ENCODE measurements at places on chromosomes 2 and 18.

DNA sequence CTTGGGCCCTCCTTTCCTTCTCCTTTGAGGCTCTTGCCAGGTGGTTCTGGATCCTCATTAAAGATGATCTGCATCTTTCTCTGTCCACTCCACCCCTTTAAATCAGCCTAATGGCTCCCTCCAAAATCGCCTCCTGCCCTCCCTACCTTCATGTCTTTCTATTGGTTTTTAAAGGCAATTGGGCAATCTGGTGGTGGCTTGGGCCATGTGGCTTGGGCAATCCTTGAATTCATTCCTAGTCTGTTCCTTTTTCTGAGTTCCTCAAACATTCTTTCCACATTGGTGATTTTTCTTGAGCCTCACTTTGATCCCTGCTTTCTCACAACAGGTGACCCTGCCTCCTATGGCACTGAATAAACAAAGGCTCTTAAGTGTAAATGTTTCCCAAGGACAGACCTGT, 266.2 kb upstream of the REV1 start:
- DNase-seq: no peak

DNA sequence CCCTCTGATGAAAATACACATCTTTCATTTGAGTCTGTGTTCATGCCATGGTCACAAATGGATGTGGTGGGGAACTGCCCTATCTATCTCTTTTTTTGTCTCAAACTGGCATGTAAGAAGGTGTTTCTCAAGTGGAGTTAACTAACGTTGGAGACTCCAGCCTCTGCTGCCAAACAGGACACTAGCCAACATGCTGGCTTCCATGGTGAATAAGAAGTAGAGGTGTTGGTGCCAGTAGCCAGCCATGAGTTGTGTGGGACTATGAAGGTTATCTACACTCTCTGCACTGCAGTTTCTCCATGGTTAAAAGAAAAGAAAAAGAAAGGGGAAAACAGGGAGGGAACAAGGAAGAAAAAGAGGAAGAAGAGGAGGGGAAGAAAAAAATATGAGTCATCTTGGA, 149.0 kb upstream of the TMEM200C start:
- no peak for DNase-seq

DNA sequence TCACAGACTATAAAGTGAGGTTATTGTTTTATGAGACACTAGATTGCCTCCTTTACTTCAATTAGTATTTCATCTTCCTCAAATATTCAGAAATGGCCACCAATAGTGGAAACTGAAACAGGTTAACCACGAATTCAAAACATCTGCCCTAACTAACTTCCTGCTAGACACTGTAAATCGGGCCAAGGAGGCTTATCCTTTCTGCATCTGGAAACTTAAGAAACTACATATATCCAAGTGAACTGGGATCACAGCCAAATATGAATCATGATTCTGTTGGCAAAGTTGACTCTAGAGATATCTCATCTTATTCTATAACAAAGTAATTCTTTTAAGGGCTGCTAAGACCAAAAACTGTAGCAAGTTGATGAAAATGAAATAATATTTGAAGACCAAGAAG, 136.6 kb upstream of the ZC3H15 start:
- DNase-seq: no peak

DNA sequence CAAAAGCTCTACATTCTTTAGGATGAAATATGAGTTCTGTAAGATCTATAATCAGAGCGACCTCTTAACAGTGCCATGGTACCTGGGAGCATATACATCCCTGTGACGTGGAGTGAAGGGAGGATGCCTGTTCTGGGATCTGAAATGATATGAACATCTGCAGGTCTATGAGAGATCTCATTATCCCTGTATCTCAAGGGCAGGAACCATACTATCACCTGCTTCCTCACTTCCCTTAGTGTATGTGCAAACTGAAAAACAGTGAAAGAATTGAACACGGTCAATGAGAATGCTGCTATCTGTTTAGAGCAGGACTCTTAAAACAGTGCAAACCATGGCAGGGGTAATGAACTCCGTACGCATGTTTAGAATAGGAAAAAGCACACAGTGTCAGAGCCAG, 364.0 kb downstream of the LPIN1 start:
- DNase-seq: no peak

DNA sequence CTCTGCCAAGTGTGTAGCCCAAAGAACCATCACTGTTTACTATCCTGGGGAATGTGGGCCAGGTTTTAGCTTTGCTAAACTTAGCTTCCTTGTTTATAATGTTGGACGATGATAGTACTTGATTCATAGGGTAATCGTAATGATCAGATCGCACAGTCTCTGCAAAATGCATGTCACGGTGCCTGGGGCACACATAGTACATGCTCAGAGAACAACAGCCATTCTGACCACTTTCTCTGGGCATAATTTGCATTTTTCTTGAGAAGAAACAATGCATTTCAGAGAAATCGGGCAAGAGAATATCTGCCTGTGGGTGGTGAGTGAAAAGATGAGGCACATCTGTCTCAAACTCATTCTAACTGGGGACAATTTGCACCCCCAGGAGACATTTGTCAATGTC, 16.3 kb downstream of the ACKR3 start:
- no peak for DNase-seq

DNA sequence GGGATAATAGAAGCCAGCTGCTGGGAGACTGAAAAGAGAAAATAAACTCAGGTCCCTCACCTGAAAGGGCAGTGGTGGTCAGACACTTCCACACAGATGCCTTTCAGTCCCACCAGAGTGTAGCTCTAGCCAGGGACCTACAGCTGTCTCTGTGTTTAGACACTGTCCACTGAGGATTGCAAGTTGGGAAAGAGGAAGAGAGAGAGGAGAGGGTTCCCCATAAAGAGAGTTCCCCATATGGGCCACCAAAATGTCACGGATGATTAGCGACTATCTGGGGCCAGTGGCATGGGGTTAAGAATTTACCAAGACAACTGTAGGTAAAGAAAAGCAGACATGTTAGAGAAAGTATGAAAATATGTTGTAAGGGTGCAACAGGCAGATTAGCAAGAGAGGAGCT, 36.7 kb upstream of the SKA1 start:
- no peak for DNase-seq

DNA sequence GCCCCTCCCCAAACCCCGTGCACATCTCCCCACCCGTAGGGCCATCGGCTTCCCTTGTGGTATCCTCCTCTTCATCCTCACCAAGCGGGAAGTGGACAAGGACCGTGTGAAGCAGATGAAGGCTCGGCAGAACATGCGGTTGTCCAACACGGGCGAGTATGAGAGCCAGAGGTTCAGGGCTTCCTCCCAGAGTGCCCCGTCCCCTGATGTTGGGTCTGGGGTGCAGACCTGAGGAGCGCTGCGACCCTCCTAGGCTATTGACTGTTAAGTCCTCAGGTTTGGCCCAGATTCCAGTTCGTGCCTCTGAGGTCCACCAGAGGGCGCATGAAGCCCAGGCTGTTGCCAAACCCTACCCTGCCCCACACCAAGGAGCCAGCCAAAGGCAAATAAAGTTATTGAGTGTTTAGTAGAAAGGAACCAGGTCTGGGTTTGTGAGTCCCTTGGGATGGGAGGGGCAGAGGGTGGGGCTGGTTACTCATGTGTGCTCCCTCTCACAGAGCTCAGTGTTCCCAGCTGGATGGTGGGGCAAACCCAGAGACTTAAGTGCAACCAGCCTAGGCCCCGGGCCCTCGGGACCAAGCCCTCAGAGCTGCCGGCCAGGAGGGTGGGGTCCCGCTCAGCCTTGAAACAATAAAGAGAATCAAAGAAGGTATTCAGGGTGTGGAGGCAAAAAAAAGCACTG, 2.4 kb downstream of the PNKD start:
- peak; percentile 68 for DNase-seq

- no peak for DNase-seq
Observed at GRCh38 chr2:16624436-16624780, 41.2 kb downstream of the CYRIA start.

GRCh38 chr2:150806336-150806735, 318.9 kb upstream of the RND3 start:
- no peak for DNase-seq

- DNase-seq: no peak
Observed at GRCh38 chr2:119315241-119315925, 51.3 kb downstream of the C2orf76 start.

DNA sequence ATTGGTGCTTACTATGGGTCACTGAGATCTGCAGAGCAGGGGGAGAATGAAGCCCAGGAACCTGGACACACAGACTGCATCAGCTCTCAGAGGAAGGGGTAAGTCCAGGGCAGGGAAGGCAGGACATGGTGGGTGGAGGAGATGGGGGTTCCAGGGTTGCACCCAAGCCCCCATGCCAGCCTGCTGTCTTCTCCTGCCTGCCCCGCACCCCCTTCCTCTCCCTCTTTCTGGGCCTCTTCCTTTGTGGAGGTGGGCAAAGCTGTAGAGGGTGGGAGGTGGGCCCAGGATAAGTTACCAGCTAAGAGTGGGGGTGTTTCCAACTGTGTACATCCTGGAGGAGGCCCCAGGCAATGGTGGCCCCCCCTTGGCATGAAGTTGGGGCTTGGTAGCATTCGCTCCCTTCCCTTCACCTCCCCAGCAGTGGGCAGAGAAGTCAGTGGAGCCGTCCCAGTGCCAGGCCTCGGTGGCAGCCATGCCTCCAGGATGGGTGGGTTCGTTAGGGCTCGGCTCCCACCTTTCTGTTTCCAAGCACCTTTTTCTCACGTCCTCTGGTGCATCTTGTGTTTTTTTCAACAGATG, 132.2 kb downstream of the CLIP4 start:
- DNase-seq: no peak

DNA sequence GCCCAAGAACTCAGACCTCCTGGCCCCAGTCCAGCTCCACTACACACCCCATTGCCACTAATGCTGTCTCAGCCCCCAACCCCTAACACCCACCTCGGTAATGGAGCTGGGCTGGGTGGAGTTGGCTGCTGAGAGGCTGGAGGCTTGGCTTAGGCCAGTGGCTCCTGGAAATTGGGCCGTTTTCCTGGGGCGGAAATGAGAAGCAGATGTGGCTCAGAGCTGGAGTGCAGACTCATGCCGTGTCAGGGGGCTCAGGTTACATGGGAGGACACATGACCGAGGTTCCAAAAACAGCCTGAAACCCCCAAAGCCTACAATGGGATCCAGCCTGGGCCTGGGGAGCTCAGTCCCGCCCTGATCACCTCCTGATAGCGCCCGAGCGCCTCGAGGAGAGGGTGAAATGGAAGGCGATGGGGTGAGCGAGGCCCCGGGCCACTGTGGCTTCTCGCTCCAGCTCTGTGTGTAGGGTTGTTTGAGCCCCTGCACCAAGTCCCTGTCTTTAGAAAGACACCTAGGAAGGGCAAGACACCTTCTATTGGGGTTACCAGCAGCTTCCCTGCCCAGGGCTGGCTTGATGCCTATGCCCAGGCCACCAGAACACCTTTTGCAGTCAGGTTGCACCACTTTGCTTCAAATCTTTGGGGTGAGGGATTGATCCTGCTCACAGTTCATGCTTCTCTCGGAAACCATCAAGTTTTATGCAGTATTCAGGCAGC, 175.7 kb upstream of the HAAO start:
- no peak for DNase-seq

GRCh38 chr18:41545091-41545888, 409.7 kb upstream of the PIK3C3 start:
- no peak for DNase-seq

- DNase-seq: no peak
Observed at GRCh38 chr2:60481257-60481656, 72.2 kb downstream of the BCL11A start.

- no peak for DNase-seq
Observed at GRCh38 chr2:35714883-35715282, 640.7 kb upstream of the CRIM1 start.

DNA sequence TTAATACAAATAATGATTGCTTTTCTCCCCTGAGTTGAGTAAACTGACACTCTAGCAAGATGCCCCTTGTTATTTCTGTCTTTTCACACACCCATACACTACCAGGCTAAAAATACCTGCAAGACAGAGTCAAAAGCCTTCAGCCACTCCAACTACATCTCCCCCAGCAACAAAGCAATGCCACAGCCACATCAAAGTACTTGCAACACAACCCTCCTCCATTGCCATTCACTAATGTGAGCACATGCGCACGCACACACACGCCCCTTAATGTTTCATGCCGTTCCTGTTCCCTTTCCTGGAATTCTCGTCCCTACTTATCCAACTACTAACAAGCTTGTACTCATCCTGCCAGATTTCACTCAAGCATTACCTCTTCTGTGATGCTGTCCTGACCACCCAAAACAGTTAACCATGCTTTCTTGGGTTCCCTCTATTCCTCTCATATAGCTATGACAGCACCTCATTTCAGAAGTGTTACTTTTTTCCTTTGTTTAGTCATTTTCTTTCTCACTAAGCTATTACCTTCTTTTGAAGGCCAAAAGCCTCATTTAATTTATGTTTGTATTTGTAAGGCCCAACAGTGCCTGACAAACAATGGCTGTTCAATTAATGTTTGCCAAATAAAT, 29.6 kb downstream of the SLC25A12 start:
- DNase-seq: no peak

DNA sequence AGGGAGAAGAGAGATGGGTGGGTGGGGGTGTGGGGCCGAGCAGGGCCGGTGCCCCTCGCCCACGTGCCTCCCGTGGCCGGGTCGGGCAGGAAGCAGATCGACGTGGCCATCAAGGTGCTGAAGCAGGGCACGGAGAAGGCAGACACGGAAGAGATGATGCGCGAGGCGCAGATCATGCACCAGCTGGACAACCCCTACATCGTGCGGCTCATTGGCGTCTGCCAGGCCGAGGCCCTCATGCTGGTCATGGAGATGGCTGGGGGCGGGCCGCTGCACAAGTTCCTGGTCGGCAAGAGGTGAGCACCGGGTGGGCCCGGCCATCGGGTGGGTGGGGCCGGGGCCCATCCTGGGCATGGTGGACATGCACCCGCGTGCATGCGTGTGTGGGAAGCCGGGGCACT, 21.8 kb downstream of the ZAP70 start:
- DNase-seq: no peak

DNA sequence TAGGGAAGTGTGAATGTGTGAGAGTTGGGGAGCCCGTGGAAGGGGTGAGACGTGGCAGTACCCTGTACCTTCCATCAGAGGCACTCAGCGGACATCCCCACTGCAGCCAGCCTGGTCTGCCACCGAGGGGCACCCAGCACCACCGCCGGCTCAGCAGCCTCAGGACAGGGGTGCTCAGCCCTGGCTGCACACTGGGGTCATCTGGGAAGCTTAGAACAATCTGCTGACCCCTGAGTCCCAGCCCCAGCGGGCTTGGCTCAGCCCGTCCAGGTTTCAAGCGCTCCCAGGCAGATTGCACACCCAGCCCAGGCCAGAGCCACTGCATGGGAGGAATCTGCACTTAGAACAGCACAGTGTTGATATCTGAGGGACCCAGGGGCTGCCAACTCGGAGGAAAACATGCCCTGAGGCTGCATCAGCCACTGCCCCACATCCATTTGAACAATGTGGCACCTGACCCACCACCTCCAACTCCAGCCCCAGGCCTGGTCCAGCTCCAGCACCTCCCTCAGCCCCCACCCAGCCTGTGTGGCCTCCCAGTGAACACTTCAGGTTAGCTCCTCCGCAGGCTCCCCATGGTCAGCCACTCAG, 147.1 kb upstream of the OTOS start:
- DNase-seq: no peak

- no peak for DNase-seq
Observed at GRCh38 chr2:122139739-122140420, 384.4 kb downstream of the TSN start.

DNA sequence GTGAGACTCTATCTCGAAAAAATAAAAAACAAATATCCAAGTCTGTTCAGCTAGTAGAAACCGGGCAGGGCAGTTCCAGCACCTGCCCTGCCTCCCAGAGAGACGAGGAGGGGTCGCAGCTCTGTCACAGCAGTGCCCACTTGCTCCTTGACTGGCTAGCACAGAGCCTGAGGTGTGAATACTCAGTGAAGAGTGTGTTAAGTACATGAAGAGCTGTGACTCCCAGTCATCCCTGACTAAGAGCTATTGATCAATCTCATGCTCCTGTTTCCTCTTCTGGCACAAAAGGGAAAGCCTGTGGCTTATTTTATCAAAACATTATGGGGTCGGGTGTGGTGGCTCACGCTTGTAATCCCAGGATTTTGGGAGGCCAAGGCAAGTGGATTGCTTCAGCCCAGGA, 83.0 kb upstream of the FZD7 start:
- DNase-seq: no peak
